ENCODE measurements at places on chromosomes 4 and X.

- no peak for DNase-seq
Measured at GRCh38 chrX:10121787-10122186, 35.0 kb upstream of the CLCN4 start.

DNA sequence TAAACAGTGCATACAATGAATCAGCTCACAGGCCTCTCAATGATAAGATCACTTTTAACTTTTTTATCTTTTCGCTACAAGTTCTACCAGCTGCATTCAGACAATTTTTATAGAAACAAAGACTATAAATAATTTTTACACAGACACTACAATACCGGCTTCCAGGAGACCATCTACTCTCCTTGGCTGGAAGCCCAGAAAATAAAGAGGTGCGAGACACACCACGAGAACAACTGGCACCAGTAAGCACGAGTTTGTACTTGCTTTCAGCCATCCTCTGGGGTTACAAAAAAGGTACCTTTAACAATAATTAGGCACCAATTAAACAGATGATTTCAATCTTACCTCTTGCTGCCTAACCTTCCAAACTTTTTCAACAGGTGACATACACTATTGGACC, 11.2 kb upstream of the PRDX4 start:
- DNase-seq, result no peak

- no peak for DNase-seq
Measured at GRCh38 chrX:101409043-101409442, 1.0 kb downstream of the HNRNPH2 start.

GRCh38 chr4:1249731-1250526, 999 bp upstream of the CTBP1 start:
- peak; percentile 40 for DNase-seq

DNA sequence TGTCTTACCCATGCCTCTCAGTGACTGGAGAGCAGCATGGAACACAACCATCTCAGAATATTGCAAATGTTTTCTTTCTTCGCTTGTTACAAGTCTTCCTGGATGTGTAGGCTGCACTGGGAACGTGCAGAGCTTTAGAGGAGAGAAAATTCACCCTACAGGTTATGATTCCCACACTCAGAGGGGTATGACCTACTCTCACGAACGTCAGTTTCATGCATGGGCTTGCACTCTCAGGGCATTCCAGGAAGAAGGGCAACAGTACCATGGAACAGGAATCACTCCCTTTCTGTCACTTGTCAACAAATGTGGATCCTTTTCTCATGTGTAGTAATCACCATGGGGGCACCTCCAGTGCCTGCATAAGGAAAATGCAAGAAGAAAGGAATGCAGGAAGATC, 75.8 kb downstream of the NBDY start:
- no peak for DNase-seq

Measured in T-helper 1 cell (primary cell).